ENCODE measurements at places on chromosomes 6 and 20.

DNA sequence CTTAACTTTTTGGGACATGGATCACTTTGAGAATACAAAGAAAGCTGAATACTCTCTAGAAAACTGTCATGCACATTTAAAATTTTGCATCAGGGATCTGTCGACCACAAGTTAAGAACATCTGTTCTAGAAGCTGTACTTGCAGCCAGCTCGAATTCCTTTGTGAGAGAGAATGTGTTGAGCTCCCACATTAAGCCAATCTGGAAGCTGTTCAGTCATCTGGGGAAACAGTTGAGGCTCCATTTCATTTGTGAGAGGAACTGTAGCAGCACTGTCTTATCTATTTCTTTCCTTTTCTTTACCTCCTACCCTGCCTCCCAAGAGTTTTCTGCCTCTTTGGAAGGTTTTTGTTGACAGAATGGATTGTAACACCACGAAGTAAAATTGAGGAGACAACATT, 50.8 kb downstream of the KAT14 start:
- DNase-seq = no peak

DNA sequence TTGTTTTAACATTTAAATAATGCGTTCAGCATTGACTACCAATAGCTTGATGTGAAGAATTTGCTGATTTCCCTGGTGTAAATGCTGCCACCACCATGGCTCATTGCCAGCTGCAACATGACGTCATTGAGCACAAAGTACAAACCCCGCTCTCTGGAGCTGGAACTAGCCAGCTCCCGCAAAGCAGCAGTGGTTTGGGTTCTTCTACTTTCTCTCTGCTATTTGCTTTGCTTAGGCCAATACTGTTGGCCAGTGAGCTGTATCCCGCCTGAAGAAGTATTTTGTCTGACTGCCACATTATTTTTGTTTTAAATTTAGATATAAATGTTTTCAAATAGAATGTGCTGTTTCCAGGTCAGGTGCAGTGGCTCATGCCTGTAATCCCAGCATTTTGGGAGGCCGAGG, 47.4 kb upstream of the KIF13A start:
- no peak for DNase-seq

- DNase-seq = no peak
These were observed 132.2 kb upstream of the INSM1 start for GRCh38 chr20:20235681-20236080.

GRCh38 chr20:2152317-2152716, 50.7 kb downstream of the STK35 start:
- DNase-seq = no peak

GRCh38 chr6:132412656-132413498, 11.6 kb upstream of the MOXD1 start:
- DNase-seq = no peak

DNA sequence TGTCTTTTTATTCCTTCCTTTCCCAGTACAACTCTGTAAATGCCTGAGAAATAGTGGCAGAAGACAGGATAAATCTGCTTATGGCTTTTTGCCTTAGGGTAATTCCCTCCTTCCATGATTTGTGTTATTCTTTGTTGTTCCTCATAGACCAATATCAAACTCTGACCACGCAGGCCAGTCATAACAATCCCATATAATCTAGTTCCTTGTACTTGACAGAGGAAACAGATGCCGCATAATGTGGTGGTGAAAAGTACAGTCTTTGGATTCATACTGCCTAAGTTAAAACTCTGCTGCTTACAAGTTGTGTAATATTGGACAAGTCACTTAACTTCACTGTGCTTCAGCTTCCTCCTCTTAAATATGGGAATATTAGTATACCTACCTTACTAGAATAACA, 8.2 kb upstream of the BAG2 start:
- DNase-seq = no peak

- DNase-seq = no peak
These were observed 11.8 kb upstream of the TUBB2B start for GRCh38 chr6:3239110-3239830.

- DNase-seq = no peak
These were observed 1450.7 kb upstream of the ADGRB3 start for GRCh38 chr6:67184405-67184804.

DNA sequence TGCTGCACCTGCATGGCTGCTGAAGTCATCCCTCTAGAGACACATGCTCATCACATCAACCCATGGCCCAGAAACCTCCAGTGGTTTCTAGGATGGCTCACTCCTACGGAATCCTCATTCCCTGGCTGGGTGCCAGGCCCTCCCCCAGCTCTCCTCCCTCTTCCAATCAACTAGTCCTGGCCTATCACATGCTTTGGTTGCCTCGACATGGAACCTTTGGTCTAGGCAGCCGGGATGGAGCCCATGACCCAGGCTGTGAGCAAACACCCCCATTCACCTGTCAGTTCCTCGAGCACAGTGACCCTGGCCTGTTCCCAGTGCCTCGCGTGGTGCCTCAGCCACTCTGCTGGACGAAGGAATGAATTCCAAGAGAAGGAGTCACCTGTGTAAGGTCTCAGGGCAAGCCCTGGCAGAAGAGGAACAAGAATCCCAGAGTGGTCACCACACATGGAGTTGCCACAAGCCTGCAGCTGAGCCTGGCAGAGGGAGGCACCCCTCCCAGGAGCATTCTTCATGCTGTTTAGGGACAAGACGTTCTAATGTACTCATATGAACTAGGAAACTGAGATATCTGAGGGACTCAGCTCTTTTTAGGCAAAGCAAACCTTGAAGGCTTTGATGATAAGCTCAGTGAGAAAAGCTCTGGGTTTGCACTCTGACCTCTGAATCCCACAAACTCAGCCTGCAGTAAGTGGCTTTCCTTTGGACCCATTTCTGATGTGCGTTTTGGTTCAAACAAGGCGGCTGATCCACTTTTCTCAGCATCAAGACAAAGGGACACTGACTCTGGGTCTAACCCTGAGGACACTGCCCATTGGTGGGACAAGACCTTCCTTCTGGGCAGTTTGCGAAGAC, 40.2 kb downstream of the PPP1R3G start:
- DNase-seq = no peak

- no peak for DNase-seq
These were observed 267.4 kb upstream of the CDH4 start for GRCh38 chr20:60984666-60985065.

DNA sequence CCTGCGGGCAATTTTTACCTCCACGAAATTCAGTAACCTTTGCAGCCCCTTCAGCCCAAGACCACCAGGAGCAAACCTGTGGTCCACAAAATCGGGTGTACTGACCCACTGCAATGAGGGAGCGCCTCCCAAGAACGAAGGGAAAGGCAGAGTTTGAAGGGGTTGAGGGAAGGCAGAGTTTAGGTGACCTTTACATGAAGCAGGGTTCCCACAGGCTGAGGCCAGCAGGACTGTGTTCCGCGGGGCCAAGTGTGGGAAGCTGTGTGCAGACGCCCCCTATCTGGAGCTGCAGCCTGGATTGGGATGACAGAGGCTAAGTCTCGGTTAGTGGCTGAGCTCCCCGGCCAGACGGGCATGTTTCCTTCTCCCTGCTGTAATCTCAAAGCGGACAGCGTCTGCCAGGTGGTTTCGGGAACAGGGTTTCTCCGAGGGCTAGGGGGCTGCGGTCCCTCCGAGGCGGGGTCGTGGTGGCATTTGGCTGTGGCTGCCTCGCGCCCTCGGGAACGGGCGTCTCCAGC, 826 bp upstream of the PYGB start:
- peak; percentile 33 for DNase-seq

DNA sequence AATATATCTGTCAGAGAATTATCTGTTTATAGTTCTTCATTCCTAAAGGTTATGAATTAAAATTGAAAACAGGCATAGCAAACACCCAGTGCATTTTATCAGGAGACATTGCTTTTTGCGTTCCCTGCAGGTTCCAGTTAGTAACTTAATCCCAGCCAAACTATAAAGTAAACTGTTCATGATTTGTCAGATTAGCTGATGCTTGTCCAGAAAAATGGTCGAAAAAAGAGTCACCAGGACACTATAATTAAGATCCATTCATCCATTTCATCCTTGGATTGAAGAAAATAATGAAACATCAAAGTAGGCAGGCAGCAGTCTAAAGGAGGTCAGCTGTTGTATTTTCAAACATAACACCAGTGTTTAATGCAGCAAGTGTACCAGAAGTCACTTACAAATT, 75.9 kb downstream of the EPHA7 start:
- DNase-seq = no peak

DNA sequence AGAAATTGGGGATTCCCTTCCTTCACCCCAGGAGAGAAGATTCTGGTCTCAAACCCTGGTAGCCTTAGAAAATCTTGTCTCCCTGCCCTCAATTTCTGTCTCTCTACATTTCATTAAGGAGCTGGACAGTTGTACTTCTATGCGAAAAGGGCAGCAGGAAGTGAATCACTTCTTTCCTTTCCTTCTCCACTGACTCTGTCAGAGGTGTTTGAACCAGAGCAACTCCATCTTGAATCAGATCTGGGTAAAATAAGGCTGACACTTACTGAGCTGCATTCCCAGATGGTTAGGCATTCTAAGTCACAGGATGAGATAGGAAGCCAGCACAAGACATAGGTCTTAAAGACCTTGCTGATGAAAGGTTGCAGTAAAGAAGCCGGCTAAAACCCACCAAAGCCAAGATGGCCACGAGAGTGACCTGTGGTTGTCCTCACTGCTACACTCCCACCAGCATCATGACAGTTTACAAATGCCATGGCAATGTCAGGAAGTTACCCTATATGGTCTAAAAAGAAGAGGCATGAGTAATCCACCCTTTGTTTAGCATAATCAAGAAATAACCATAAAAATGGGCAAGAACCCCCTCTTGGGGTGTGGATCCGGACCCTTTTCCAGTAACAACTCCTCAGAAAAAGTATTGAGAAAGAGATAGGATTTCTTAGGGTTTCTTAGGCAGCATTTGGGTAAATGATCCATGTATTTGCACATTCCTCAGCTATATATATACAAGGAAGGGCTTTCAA, 95.8 kb upstream of the PLCB4 start:
- no peak for DNase-seq
